ENCODE measurements at places on chromosomes 6 and 20.

GRCh38 chr6:138971601-138972000 lies 16.5 kb downstream of the REPS1 start:
- no peak for DNase-seq

GRCh38 chr6:150492507-150492906 lies 107.2 kb upstream of the PLEKHG1 start:
- DNase-seq, result no peak

DNA sequence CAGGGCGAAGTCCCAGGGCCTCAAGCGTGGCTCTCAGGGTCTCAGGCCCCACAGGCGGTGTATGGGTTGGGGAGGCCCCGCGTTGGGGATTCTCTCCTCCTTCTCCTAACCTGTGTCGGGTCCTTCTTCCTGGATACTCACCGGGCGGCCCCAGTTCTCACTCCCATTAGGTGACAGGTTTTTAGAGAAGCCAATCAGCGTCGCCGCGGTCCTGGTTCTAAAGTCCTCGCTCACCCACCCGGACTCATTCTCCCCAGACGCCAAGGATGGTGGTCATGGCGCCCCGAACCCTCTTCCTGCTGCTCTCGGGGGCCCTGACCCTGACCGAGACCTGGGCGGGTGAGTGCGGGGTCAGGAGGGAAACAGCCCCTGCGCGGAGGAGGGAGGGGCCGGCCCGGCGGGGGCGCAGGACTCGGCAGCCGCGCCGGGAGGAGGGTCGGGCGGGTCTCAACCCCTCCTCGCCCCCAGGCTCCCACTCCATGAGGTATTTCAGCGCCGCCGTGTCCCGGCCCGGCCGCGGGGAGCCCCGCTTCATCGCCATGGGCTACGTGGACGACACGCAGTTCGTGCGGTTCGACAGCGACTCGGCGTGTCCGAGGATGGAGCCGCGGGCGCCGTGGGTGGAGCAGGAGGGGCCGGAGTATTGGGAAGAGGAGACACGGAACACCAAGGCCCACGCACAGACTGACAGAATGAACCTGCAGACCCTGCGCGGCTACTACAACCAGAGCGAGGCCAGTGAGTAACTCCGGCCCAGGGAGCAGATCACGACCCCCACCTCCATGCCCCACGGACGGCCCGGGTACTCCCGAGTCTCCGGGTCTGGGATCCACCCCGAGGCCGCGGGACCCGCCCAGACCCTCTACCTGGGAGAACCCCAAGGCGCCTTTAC lies at the start of gene HLA-G:
Gene HLA-G, plus strand, starts transcription at position 247 of the 892 bp plus-strand sequence. Its CDS starts 20 bp downstream, at position 267.
- no peak for DNase-seq

- no peak for DNase-seq
Observed at GRCh38 chr6:117317261-117317660, 51.9 kb downstream of the VGLL2 start.

- no peak for DNase-seq
Observed at GRCh38 chr6:129140526-129140925, 257.6 kb downstream of the LAMA2 start.

DNA sequence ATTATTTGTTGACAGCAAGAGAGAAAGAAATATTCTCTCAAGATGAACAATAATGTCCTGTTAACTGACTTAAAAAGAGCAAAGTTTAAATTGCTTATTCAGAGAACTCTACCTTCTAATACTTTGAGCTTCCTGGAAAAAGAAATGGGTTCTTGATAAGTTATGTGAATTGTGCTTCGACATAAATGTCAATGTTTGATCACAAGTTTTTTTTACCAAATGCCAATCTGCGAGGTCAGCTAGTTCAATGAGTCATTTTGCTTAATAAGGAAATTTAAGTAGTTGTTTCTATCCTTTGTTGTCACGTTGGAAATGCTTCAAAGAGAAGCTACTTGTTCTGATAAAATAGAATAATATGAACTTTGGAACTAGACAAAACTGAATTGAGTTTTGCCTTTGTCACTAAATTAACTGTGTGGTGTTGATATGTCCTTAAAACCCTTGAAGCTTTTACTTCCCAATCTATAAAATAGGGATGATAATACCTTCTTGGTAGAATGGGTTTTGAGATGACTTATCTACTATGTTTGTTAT lies 642.1 kb upstream of the FLRT3 start:
- DNase-seq, result no peak

GRCh38 chr6:8027965-8028651 lies 36.1 kb downstream of the BLOC1S5 start:
- no peak for DNase-seq

GRCh38 chr6:5522147-5522546 lies 260.8 kb downstream of the FARS2 start:
- DNase-seq, result no peak

DNA sequence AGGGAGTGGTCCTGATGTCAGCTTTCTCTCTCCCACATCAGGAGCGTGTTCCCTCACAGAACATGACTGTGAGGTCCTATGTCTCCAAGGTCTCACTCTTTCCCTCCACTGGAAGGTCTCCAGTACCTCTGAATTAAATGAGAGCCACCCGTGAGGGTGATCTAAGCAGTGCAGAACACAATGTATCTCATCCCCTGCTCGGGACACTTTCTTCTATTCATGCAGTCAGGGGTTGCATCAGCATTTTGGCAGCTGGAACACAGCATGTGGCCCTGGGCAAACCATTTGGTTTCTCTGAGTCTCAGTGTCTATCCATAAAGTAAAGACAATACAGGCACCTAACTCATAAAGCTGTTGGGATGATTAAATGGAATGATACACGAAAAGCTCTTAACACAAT lies 34.2 kb downstream of the MAFB start:
- no peak for DNase-seq

GRCh38 chr6:128351255-128351514 lies 169.2 kb downstream of the PTPRK start:
- no peak for DNase-seq

GRCh38 chr20:57004416-57004815 lies 262.0 kb downstream of the BMP7 start:
- DNase-seq, result no peak

- DNase-seq, result peak; percentile 4
Observed at GRCh38 chr6:142537612-142538478, 236.0 kb downstream of the ADGRG6 start.

DNA sequence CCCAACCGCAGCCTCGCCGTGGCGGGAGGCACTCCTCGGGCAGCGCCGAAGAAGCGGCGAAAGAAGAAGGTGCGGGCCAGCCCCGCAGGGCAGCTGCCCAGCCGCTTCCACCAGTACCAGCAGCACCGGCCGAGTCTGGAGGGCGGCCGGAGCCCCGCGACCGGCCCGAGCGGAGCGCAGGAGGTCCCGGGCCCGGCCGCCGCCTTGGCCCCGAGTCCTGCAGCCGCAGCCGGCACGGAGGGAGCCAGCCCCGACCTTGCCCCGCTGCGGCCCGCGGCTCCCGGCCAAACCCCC lies 525 bp downstream of the PNRC1 start:
- no peak for DNase-seq

DNA sequence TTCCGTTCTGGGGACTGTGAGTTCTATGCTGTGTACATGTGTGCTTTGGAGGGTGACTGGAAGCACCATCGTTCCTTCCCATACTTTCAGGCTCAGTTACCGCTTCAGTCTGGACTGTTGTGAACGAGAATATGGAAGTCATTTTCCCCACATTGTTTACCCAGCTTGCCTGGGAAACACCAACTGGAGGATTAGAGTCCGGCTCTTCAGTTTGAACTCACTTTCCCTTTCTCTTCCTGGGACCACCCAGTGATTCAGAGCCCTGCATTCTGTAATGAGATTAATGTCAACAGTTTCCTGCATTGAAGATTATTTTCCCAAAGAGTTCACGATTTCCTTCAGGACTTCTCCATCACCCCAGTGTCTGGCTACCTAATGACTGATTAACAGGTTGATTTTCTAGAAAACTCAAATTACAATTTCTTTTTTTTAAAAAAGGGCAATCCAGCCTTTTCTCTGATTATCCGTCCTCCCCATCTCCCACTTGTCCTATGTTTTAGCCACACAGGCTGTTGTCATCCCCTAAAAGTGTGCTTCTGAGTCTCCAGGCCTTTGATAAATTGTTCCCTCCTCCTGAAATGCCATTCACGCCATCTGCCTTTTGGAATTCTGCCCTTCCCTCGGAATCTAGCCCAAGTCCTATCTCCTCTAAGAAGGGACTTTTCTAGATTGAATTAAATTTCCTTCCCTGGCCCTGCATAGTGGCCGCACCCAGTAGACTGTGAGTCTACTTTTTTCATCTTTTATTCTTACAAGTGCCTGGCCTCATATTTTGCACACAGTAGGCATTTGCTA lies 3.3 kb upstream of the TAGAP start:
- DNase-seq, result no peak

GRCh38 chr6:137188855-137189254 lies 15.4 kb upstream of the IL22RA2 start:
- no peak for DNase-seq

DNA sequence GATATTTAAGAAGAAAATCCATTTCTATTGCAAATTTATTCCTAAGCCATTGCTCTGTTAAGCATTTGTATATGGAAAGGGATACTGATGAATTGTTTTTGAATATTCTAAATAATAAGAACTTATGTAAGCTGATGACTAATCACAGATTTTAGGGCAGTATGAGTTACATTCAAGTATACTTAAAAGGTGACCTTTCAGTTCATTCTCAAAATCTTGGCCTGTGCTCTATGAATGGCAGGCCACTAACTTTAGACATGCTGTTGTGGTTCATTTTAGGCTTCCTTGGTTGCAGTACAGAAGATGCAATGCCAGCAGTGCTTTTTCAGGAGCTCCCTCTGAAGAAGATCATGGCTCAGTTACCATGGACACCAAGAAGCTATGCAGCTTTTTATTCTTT lies 380.4 kb downstream of the CENPW start:
- DNase-seq, result no peak

GRCh38 chr20:19083136-19083621 lies 129.3 kb upstream of the SLC24A3 start:
- DNase-seq, result no peak

- no peak for DNase-seq
Observed at GRCh38 chr6:55998576-55998975, 123.2 kb upstream of the BMP5 start.

DNA sequence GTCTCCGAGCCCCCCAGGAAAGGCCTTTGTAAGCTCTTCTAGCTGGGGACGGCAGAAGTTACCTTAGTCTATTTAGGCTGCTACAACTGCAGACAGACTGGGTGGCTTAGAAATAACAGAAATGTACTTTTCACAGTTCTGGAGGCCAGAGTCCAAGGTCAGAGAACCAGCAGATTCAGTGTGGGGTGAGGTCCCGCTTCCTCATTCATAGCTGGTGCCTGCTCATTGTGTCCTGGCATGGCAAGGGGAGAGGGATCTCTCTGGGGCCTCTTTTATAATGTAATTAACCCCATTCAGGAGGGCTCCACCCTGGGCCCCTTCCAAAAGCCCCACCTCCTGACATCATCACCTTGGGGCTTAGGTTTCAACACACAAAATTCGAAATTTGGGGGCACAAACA lies 315.1 kb downstream of the CDH4 start:
- no peak for DNase-seq

- no peak for DNase-seq
Observed at GRCh38 chr6:96853083-96853482, 15.8 kb upstream of the GPR63 start.

GRCh38 chr6:131894493-131895424 lies 56.4 kb downstream of the CCN2 start:
- DNase-seq, result no peak

GRCh38 chr20:44208165-44208564 lies 2.4 kb downstream of the OSER1 start:
- DNase-seq, result no peak

GRCh38 chr6:125491860-125492618 lies 190.3 kb upstream of the HDDC2 start:
- no peak for DNase-seq

DNA sequence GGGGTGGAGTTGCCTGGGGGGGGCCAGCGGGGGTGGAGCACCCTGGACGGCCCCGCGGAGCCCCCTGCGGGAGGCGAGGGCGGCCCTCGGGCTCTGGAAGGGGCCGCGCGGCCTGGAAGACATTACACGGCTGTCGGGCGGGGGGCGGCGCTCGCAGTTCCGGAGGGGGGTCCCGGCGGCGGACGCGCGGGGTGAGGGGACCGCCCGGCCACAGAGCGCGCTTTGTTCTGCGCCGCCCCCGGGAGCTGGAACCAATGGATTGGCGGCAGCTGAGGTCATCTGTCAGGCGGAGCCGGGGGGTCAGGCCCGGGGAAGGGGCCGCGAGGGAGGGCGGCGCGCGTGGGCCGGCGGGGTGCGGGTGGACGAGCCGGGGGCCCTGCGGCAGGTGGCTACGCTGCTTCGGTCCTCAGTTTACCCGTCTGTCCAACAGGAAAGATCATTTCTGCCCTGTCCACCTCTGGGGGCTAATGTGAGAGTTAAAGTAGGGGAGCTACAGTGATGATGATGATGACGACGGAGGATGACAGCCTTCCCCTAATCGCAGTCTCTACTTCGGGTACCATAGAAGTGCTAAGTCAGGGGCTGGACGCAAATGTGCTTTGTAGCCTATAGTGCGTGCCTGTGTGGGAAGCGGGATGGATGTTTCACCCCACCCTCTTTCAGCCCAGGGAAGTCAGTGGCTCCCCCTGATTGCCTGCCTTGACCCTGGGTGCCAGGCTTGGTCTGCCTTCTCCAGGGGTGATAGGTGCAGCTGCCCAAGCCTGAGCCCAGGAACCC lies 10.4 kb downstream of the SRXN1 start:
- DNase-seq, result no peak

DNA sequence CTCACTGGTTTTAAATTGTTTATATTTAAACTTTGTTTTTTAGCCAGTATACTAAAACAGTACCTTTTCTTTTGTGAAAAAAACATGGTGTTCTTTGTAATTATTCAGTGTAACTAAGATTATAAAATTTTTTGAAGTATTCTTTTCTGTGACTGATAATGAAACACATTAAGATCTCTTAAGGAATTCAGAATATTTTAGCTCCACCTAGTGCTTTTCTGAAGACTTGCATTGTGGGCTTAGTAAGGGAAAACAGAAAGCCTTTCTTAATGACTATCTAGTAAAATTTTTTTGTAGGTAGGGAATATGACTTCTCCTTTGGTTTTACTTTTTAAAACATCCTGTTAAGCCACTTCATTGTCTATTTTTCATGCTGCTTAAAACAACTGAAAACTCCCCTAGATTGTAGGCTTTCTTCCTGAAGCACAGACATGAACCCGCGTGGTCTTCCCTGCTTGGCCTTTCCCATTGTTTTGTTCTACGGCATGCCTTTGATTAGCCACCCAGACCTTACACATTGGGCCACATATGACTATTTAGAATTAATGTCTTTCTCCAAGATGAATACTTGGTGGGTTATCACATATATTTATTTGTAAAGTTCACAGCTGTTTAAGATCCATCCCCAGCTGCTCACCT lies 72.1 kb downstream of the AFDN start:
- no peak for DNase-seq

- no peak for DNase-seq
Observed at GRCh38 chr6:113148566-113148965, 708.6 kb upstream of the MARCKS start.

GRCh38 chr20:50238081-50238800 lies 47.6 kb downstream of the CEBPB start:
- no peak for DNase-seq

DNA sequence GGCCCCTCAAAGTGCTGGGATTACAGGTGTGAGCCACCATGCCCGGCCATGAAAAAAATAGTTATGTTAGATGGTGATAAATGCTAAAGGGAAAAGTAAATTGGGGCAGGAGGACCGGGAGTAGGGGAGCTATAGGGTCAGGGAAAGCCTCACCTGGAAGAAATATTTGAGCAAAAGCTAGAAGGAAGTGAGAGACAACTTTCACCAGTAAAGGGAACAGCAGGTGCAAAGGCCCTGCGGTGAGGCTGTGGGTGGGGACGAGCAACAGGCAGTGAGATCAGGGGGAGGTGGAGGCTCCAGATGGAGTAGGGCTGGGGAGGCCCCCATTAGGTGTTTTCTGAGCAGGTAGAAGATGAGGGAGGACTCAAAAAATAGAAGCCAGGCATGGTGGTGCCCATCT lies 16.0 kb downstream of the BCAS4 start:
- no peak for DNase-seq

All from CD4-positive, alpha-beta T cell treated with Interleukin-4 for 1 hour (primary cell).